ENCODE measurements at places on chromosomes 1 and 21.
A peak's percentile ranks its signal among the peaks of the same experiment; 100 is the strongest.

DNA sequence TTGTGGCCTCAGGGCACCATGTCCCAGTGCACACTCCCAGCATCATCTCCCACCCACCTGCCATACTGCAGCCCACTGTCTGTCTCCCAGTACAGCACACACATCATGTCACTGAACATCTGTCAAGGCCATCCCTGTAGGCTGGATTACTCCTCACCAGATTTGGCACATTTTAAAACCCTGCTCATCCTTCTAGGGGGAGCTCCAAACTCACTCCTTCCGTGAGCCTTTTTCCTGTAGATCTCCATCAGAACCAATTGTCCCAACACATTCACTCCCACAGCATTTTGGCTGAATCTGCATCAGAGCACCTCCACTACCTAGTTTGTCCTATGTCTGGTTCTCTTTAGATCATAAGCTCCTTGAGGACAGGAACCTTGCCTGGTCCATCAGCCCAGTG is 58.6 kb upstream of the GRIK3 start:
- no peak overlapping the region for H3K27ac ChIP-seq
- H3K27me3 ChIP-seq, result no peaks in the 10 kb centered on the region
- DNase-seq, result no peak

DNA sequence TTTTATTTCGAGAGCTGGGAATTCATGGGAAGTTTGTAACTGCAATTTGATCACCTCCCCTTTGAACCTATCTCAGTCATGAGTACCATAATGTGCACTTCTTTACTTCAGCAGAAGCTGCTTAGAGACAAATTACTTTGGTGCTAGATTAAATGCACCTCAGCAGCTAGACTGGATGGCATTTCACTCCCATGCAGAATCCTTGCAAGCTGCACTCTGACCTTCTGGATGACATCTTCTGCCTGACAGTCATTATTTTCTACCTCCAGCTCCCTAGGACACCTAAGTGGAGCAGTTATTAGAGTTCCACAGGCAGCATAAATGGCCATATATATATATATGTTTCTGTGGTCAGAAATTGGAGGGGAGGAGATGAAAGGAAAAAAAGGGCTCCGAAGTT is 366.0 kb upstream of the TMPRSS15 start:
- H3K36me3 ChIP-seq, result no peaks in the 10 kb centered on the region
- no peaks in the 10 kb centered on the region for H3K4me1 ChIP-seq
- DNase-seq, result no peak
- no peak overlapping the region for H3K4me3 ChIP-seq
- no peaks in the 10 kb centered on the region for H3K27me3 ChIP-seq

- H3K27me3 ChIP-seq, result no peaks in the 10 kb centered on the region
- DNase-seq, result no peak
- peak overlapping the region; percentile 66 for H3K4me3 ChIP-seq
- H3K36me3 ChIP-seq, result peaks cover 32% of the 10 kb centered on the region
- peak overlapping the region; percentile 83 for H3K27ac ChIP-seq
- peaks cover 28% of the 10 kb centered on the region for H3K4me1 ChIP-seq
These were observed 920 bp downstream of the MTHFR start for GRCh38 chr1:11804666-11805421.

DNA sequence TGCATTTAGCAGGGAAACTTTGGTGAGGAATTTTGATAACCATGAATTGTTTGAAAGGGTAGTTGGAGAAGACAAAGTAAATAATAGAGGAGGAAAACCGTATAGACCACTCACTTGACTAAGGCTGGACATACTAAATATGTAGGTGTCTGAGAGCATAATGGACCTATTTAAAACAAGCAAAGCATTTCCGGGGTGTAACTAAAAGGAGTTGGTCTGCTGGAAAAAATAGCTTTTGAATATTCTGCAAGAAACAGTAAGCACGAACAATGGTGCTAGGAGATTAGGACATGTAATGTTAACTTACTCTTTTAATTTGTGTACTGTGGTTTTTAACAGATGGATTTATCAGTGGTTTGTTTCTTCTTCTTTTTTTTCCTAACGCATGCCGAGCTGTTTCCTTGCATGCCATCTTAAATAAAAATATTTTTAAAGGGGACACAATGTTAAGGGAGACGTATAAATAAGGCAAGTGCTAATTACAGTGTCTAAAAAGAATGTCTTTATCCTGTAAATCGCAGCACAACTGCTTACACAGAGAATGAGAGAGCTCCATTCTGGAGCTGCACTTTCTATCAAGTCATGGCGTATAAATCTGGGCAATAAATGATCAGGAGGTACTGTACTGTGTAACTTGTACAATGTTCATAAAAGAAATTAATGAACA is 492.1 kb downstream of the LMO4 start:
- H3K36me3 ChIP-seq, result no peaks in the 10 kb centered on the region
- H3K4me3 ChIP-seq, result no peak overlapping the region
- no peaks in the 10 kb centered on the region for H3K27me3 ChIP-seq

GRCh38 chr1:8727809-8728213 is 89.6 kb downstream of the RERE start:
- H3K4me1 ChIP-seq, result no peaks in the 10 kb centered on the region
- no peak for DNase-seq
- no peaks in the 10 kb centered on the region for H3K36me3 ChIP-seq
- no peak overlapping the region for H3K4me3 ChIP-seq
- H3K27ac ChIP-seq, result no peak overlapping the region

DNA sequence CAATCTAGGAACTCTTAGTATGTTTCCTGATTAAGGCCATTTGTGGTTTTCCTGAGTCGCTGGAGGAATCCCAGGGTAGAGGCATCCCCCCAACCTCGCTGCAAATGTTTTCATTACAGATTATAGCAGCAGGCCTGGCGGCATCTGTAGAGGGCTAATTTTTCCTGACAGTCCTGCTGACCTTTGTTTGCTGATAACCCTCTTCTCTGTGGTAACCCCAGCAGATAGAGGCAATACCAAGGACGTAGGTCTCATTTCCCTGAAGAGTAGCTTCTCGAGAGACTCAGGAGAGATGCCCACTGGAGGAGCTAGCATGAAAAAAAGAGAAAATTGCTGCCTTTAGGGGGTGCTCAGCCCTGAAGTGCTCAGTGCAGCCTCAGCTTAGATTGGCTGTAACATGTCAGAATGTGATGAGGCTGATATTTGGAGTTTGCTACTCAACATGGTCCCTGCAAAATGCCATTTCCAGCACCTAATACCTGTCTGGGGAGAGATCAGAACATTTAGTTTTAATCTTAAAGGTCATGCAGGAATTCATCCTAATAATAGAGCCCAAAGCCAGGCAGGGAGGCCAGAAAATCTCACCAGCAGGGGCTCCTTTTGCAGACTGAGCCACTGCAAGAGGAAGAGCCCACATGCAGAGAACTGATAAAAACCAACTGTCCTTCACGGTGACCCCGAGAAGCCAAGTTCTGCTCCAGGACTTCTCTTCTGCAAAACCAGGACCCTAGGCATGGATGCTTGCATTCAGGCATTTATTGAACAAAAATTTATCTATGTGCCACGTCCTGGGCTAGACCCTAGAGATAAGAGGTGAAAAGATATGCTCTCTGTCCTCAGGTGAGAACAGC is 184.5 kb downstream of the KAZN start:
- no peaks in the 10 kb centered on the region for H3K4me1 ChIP-seq
- DNase-seq, result no peak
- no peak overlapping the region for H3K27ac ChIP-seq
- no peaks in the 10 kb centered on the region for H3K36me3 ChIP-seq

Measured in thymus (tissue), 14 donors.